Caudate nucleus (tissue), 63 donors: ENCODE measurements at places on chromosomes 3 and 15.

DNA sequence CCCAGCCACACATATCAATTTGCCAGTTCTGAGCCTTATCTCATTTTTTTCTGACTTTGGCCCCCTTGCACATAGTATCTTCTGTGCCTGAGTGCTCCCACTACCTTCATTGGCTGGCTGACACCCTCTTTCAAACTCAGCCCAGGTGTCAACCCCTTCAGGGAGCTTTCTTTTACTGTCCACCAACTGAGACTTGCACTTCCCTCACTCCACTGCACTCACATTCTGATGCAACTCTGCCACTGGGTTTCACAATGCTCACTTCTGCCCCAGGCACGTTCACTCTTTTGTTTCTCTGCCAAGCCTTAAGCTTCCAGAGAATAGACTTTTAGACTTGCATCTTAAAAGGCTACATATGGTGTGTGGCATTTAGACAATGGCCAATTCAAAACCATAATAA lies 101.5 kb upstream of the CBLB start:
- DNase-seq, result no peak

DNA sequence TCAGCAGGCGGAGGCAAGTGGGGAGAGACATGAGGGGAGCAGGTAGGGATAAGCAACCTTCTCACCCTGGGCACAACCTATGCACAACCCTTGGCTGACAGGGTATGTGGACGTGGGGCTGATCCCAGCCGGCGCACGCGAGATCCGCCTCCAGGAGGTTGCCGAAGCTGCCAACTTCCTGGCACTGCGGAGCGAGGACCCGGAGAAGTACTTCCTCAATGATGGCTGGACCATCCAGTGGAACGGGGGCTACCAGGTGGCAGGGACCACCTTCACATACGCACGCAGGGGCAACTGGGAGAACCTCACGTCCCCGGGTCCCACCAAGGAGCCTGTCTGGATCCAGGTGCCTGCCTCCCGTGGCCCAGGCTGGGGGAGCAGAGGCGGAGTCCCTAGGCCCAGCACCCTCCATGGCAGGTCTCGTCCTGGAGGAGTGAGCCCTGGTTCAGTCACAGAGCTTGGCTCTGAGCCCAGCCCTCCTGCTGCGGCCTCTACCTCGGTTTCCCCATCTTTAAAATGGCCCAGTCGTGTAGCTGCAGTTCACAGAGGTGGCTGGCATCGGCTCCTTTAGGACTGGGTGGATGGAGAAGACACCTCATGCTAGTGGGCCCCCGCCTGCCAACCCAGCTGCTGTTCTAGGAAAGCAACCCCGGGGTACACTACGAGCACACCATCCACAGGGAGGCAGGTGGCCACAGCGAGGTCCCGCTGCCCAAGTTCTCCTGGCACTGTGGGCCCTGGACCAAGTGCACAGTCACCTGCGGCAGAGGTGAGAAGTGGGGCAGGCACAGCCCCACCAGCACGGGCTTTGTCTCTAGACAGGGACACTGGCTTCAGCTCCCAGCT lies 96.0 kb downstream of the TBC1D2B start:
- DNase-seq, result no peak

GRCh38 chr3:190514413-190515153 lies 698 bp downstream of the IL1RAP start:
- DNase-seq, result peak; percentile 31

GRCh38 chr15:96255599-96255998 lies 74.9 kb upstream of the NR2F2 start:
- DNase-seq, result no peak

GRCh38 chr3:25023876-25024275 lies 404.2 kb upstream of the RARB start:
- DNase-seq, result no peak

GRCh38 chr15:39427705-39428104 lies 153.2 kb upstream of the THBS1 start:
- no peak for DNase-seq

GRCh38 chr3:141365201-141365600 lies 3.1 kb upstream of the ZBTB38 start:
- no peak for DNase-seq

GRCh38 chr15:44736181-44736765 lies at the start of gene TRIM69:
Gene TRIM69 (plus strand): TSS chr15:44736528. CDS start chr15:44736705, 177 bp downstream.
- DNase-seq, result no peak

- DNase-seq, result no peak
Measured at GRCh38 chr3:179027326-179027900, 44.2 kb downstream of the ZMAT3 start.

DNA sequence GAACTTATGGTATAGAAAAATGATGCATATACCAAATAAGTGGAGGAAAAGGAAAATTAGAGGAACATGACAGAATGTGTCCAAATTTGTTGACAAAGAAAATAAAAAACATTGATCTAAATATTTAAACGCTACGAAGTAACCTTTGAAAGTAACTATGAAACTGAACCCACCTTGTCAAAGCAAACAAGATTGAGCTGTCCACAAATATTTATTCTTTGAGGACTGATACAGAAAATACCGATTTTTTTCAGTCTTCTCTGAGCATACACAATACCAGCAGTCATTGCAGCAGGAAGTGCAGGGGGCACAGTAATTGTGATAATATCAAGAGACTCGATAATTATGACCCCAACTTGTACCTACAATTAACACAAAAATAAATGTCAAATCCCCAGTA lies 40.0 kb downstream of the ATP13A3 start:
- no peak for DNase-seq

DNA sequence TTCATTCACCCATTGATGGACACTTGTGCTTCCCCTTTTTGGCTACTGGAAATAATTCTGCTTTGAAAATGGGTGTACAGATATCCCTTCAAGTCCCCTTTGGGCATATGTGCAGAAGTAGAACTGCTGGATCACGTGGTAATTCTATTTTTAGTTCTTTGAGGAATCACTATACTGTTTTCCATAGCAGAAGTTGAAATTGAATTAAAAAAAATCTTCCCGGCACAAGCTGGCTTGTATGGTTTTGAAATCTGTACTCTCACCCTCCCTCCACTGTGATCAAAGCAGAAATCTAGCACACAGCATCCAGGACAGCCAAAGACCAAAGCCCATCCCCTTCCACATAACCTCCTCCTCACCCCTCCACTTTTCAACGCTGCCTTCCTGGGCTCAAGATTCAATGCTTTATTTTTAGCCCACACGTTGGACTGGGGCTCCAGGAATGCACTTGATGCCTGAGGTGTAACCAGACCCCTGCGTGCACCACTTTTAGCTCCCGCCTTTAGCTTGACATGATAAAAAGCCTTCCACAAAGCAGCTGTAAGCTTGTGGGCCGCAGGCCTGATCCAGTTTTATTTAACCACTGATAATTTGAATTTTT lies 29.9 kb downstream of the TMEM40 start:
- DNase-seq, result no peak

DNA sequence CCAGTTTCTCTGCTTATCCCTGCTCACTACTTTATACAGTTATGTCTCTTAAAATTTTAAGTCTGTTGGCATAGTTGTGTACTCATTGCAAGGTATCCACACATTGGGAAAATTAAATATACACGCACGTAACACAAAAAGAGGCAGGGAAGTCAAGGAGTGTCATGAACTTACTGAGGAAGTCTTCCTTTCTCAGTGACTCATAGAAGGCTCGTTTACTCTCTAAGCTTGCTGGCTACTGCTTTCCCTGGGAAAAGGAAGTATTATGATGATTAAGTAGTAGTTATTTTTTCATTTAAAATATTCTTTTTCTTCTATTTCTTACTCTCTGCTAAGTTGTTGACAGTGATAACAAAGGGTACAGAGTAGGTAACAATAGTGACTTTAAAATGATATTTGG lies 287.3 kb downstream of the UBE2E2 start:
- DNase-seq, result no peak

- no peak for DNase-seq
Measured at GRCh38 chr3:170502297-170502696, 83.6 kb downstream of the SLC7A14 start.

DNA sequence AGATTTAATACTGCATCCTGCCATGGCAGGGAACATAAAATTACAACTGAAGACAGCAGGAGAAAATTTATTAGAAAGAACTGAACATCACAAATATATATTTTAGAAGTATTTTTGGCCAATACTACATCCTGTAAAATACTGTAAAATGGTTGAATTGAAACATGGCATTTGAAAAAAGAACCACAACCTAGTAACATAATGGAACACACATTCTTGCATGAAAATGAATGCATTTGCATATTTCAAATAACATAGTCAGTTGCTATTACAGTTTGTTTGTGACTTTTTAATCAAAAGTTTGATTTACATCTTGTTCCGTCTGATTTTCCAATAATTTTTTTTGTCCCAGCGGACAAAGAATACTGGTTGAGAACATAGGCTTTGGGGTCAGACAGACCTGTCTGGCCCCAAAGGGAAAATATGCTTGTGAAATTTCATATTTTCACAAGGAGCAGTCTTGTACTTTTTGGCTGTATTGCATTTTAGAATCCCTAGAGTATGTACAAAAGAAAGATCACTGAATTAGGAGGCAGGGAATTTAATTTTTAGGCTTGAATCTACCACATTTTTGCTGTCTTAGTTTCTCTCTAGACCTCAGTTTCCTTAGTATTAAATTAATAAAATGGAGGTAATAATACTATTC lies 268.8 kb downstream of the ADAMTSL3 start:
- no peak for DNase-seq

DNA sequence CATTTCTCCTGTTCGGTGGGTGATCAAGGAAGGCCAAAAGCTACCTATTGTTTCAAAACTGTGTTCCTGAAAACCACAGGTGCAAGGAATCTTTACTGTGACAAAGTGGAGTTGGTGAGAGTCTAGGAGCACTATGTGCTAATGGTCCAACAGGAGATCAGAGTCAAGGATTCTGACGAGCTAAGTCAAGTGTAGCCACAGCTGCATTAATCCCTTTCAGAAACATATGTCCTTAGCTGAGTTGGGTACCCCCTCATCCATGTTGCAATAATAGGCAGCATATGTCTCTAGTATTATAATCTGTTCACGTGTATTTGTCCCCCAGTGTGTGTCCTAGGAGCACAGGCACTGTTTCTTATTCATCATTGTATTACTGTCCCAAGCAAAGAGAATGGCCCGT lies 1.7 kb downstream of the VPS39 start:
- no peak for DNase-seq

- no peak for DNase-seq
Measured at GRCh38 chr15:92715758-92716157, 60.2 kb upstream of the FAM174B start.

- no peak for DNase-seq
Measured at GRCh38 chr3:183069086-183069485, 30.2 kb downstream of the MCCC1 start.

DNA sequence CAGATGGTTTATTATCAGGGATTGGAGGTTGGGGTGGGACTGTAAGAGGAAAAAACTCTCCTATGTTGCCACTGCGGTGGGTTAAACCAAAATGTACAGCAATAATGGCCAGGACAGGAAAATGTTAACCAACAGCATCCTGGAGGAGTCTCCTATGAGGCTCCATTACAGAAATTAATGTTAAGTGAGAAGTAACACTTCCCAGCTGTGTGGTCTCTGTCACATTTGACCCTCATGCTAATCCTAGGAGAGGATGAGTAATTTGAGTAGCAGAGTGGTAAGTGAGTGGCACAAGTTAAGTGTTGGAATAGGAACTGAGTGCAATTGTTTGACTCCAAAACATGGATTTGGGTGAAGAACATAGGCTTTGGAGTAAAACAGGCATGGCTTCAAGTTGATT lies 39.0 kb downstream of the ARHGEF3 start:
- DNase-seq, result no peak

GRCh38 chr3:50585919-50586762 lies 16.8 kb downstream of the HEMK1 start:
- DNase-seq, result no peak

- no peak for DNase-seq
Measured at GRCh38 chr3:100634493-100635272, 25.3 kb downstream of the ADGRG7 start.

GRCh38 chr3:57793737-57794187 lies 37.7 kb downstream of the SLMAP start:
- no peak for DNase-seq

DNA sequence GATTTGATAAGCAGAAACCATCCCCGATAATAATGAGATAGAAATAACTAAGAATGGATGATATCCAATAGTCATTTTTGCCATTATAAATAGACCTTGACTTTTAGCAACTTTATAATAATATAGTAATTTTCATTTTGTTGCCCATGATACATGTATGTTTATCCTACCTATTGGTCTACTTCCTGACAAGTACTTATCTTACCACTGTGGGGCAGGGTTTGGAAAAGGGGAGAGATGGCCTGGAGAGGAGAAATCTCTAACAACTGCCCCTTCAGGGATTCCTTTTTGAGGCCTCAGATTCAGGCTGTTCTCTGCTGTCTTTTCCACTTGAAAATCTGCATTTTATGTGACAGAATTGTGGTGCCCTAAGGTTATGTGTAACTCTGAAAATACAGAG lies 42.2 kb downstream of the FAM98B start:
- no peak for DNase-seq

- no peak for DNase-seq
Measured at GRCh38 chr3:133747907-133748639, 1.9 kb downstream of the TF start.

GRCh38 chr15:27725731-27726130 lies 373.4 kb downstream of the OCA2 start:
- DNase-seq, result no peak

GRCh38 chr3:161540594-161540993 lies 44.0 kb downstream of the OTOL1 start:
- no peak for DNase-seq

- DNase-seq, result no peak
Measured at GRCh38 chr3:70726096-70726938, 413.9 kb upstream of the MDFIC2 start.

- DNase-seq, result no peak
Measured at GRCh38 chr3:80550174-80550573, 782.4 kb upstream of the ROBO1 start.

GRCh38 chr3:85342915-85343314 lies 384.1 kb downstream of the CADM2 start:
- no peak for DNase-seq

- DNase-seq, result no peak
Measured at GRCh38 chr3:44827196-44827595, 34.5 kb upstream of the TMEM42 start.

GRCh38 chr3:15331606-15332404 lies 581 bp downstream of the SH3BP5 start:
- peak; percentile 59 for DNase-seq

DNA sequence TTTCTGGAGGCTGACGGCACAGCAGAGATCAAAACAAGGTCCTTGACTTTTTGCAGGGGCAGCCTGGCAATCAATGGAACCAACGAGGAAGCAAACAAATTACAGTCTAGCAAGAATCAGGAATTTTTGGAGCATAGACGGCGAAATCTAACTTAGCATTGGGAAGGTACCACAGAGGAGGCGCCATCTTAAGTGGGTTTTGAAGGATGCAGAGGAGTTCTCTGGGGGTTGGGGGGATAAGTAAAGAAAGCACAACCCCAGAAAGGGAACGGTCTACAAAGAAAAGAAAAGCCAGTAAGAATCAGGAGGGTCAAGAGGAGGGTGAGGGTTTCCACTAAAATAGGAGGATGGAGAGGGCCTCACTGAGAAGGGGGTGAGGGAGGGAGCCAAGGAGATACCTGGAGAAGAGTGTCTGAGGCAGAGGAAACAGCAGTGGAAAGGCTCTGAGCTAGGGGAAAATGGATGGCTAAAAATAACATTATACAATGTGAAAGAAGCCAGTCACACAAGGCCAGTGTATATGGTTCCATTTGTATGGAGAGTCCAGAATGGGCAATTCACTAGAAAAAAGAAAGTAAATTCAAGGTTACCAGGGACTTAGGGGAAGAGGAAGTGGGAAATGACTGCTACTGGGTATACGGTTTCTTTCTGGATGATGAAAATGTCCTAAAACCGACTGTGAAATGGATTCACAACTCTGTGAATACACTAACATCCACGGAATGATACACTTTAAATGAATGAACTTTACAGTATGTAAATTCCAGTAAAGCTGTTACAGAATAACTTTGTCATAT lies 25.2 kb upstream of the IQSEC1 start:
- no peak for DNase-seq
